ENCODE measurements at places on chromosomes 4 and X.

GRCh38 chr4:100428051-100428450, 89.8 kb downstream of the EMCN start:
- DNase-seq: no peak

DNA sequence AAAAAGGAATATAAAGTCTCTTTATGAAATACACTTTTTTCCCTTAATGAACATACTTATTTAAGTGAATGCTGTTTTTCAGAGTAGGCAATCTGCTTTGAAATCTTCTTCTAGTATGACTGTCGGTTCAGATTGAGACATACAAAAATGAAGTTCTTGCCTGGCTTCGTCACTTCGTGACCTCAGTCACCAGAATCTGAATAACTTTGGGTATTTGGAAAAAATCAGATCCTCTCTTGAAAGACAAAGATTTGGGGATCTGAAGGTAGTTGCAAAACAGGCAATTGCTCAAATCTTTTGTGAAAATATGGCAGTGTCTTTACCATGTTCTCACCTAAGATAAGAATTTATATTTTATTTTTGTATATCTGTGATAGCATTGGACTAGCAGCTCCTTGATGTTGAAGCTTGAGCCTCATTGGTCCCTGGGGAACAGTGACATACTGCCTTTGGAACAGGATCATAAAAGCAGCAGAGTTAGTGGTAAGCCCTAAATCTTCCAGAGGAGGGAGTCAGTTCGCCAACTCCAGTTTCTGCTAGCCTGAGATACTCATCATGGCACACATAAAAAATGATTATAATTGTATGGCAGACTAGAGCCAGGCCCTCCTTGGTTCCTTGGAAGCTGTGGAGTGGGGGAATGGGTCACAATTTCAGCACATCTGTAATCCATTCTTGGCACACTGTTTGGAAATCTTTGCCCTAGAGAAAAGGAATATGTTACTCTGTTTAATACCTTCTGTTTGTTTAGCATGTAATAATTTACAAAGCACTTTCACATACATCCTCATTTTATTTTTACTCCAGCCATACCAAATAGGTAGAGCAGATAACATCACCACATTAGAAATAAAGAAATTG, 5.0 kb downstream of the ARFIP1 start:
- DNase-seq: no peak

DNA sequence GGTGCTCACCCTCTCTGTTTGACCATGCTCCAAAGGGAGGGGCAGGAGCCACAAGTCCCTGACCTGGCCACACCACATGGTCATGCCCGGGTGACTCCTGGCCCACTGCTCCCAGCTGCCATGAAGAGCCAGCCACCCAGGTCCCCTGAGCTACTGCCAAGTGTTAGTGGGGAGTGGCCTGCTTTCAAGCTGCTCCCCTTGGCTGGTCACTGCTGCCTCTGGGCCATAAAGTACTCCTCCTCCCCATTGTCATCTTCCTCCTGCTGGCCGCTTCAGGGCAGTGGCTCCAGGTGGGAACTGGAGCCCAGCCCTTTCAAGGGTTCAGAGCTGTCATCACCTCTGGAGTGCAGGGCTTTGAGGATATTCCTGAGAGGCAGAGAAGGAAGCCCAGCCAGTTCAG, 27.3 kb upstream of the RBBP7 start:
- DNase-seq: no peak

DNA sequence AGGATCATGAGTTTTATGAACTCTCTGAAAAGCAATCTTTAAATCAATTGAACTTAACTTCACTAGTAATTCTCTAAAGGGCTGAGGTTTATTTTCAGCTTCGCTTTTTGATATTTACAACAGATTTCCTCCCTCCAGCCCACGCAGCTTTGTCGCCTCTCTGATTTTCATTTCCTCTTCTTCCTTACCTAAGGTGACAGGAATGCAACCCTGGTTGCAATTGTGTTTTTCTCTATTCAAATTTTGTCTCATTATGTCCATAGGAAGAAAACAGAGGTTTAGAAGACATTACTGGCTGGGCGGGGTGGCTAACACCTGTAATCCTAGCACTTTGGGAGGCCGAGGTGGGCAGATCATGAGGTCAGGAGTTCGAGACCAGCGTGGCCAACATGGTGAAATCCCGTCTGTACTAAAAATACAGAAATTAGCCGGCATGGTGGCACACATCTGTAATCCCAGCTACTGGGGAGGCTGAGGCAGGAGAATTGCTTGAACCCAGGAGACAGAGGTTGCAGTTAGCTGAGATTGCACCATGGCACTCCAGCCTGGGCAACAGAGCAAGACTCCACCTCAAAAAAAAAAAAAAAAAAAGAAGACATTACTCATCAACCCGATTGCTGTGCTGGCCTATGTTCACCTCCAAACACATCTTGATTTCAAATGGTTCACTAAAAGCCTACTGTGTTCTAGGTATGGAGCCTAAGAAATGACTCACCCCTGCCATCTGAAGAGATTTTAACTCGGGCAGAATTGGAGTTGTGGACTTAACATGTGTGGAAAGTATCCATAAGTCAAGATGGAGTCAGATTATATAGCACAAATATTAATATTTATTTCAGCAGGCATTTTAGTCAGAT, 36.8 kb downstream of the VSIG4 start:
- no peak for DNase-seq

DNA sequence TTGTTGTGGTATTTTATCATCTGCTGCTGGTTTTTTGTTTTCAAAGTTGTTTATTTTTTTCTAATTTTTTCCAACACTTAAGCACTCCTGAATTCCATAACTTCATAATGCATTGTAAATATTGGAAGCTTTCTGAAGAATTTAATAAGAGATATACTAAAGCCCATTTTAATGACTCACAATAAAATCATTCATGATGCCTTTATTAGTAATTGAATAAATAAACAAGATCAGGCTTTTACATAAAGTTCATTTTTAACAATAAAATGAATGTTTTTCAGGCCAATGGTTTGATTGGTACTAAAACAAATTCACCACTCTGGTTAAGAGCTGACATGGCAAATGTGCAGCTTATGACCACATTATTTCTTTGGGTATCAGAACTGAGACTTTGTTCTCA, 408.2 kb upstream of the SMIM31 start:
- no peak for DNase-seq

GRCh38 chrX:140822184-140822583, 112.6 kb downstream of the LINC00632 start:
- DNase-seq: no peak

DNA sequence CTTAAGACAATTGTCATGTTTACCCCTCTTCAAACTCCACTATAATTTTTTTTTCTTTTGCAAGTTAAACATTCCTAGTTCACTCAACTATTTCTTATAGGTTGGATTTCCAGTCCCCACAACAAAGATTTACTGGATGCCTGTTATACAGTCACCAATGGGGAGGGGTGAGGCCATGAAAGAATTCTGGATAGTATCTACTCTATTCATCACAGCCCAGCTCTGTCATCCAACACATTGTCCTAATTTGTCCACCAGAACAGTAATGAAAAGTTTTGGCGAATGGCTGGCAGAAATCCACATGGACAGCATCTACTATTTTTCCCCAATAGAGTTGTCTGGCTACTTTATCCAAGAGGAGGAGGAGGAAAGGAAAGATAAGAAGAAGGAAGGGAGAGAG, 192.7 kb upstream of the S100G start:
- DNase-seq: no peak

DNA sequence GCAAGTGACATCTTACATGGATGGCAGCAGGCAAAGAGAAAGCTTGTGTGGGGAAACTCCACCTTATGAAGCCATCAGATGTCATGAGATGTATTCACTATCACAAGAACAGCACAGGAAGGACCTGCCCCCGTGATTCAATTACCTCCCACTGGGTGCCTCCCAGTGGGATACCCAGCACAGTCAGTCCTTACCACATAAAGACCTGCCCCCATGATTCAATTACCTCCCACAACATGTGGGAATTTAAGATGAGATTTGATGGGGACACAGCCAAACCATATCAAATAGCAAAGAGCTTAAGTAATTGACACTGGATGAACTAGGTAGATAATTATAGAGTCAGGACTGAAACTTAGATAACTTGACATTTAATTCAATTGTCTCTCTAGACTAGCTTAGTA, 85.6 kb downstream of the SLIT2 start:
- no peak for DNase-seq

GRCh38 chr4:52051213-52051614, at the start of gene SPATA18:
Gene SPATA18 (plus strand): TSS chr4:52051304. CDS start chr4:52051705, 401 bp downstream.
- no peak for DNase-seq

- DNase-seq: no peak
These were observed 35.8 kb downstream of the CPEB2 start for GRCh38 chr4:15037923-15038541.

DNA sequence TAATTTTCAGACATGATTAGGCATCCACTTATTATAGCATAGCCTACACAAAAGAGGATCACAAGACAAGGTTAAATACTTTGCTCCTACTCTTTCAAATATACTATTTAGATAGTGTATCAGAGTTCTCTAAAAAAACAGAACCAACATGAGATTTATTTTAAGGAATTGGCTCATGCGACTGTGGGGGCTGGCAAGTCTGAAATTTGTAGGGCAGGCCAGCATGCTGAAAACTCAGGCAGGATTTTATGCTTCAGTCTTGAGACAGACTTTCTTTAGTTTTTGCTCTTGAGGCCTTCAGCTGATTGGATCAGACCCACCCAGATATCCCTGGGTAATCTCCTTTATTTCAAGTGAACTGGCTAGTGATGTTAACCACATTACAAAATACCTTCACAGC, 169.5 kb downstream of the MAML3 start:
- DNase-seq: no peak

DNA sequence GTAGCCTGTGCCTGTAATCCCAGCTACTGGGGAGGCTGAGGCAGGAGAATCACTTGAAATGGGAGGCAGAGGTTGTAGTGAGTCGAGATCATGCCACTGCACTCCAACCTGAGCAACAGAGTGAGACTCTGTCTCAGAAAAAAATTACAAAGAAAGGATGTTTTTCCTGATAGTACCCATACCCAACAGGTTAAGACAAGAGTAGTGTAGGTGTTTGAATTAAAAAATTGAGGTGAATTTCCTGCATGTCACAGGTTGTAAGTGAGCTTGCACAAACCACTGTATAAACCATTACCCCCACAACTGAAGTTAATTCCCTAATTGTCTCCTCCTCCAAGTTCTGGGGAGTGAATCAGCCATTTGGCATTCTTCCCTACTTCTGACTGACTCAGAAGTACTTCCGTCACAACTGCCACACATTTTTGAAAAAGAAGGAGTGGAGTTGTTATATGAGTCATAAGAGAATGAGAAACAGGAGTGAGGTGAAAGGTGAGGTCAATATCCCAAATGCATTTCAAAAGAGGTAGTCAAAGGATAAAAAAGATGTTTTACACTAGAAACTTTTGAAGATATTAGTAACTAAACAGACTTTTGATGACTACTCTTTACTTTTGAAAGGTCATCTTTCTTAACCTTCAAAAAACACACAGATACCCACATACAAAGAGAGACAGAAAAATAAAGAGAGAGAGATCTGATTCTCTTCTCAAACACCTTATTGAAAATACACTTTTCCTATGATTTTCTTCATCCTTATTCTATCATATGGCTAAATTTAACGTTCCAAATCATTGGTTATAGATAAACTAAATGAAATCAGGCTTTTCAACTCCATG, 134.5 kb downstream of the BTC start:
- DNase-seq: no peak

DNA sequence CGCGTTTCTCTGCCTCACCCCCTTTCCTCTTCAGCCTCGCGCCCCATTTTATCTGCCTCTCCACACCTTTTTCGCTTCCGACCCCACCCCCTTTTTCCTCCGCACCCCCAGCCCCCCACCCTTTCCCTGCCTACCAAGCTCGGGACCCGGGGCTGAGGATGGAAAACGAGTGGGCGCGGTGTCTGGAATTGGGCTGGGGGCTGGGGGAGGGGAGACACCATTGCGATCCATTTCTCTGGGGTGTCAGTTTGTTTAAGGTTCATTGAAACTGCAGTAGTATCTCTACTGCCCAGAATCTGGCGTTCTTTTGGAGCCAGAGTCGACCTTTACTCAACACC, 707 bp downstream of the SLC9A6 start:
- no peak for DNase-seq

DNA sequence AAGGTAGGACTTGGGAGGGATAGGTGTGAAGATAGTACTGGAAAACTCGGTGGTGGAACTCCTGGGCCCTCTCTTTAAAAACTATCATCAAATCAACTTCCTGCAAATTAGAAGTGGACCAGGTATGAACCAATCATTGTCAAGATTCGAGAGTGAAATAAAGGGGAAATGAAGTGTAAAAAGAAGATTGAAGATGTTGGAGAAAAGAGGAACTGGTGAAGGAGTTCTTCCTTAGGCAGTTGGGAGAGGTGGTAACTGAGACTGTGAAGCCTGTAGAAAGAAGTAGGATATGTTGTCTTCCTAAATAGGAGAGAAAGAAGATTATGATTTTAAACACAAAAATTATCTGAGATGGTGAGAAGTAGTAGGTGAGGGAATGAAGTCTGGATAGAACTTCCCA, 212.2 kb downstream of the PPP1R2C start:
- DNase-seq: no peak

GRCh38 chr4:146256328-146256727, 42.0 kb downstream of the REELD1 start:
- DNase-seq: no peak

GRCh38 chr4:85952972-85953650, 406.7 kb downstream of the MAPK10 start:
- DNase-seq: no peak

DNA sequence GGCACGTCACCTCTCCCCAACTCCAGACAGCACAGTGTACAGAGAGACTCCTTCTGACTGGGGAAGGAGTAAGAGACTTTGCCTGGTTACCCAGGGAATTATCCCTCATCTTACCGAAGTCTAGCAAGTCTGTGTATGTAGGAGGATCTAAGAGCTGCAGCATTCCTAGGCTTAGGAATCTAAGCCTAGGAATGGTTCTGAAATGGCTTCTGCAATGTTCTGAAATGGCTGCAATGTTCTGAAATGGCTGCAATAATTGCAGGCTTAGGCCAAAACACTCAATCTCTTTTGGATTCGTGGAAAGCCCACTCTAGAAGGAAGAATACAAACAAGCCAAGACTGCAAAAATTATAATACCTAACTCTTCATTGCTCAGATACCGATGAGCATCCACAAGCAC, 106.4 kb downstream of the SCLT1 start:
- DNase-seq: no peak

DNA sequence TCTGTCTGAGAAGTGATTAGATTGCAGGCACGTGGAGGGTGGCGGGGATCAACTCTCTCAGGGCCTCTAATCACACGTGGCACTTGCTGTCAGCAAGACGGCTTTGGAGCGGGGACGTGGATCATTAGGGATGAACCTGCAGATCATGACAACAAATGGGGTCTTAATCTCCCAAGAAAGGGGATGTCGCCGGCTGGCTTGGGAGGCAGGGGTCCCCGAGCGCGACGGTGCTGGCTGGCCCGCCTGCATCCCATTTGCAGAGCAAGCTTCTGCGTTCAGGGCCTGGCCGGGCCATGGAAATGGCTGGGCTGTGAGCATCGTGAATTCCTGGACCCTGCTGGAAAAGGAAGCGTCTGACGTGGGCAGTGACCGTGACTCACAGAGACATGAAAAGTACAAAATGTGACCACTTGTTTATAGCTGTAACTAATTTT, 85.1 kb upstream of the SHOX start:
- DNase-seq: no peak
